ENCODE measurements at places on chromosomes 16 and 17.

DNA sequence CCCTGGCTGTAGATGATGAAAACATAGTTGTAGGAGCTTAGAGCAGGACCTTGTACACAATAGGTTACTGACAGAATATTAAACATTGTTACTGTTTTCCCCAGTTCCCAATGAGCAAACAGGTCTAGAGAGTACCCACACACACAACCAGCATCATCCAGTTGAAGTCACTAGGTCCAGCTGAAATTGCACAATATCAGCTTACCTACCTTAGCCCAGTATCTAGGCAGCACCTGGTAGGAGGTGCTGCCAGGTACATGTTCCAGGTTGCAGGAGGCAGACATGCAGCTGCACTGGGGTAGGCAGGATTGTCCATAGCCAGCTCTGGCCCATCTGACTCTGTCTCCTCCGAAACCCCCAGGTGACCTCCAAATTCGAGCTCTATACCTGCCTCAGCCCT is 1.5 kb upstream of the SYCE1L start:
- no peaks in the 10 kb centered on the region for H3K4me1 ChIP-seq
- H3K36me3 ChIP-seq = peaks cover 75% of the 10 kb centered on the region
- H3K4me3 ChIP-seq = no peak overlapping the region
- DNase-seq = no peak

GRCh38 chr17:57077000-57077399 is 8.0 kb upstream of the AKAP1 start:
- H3K36me3 ChIP-seq = no peaks in the 10 kb centered on the region
- no peak overlapping the region for H3K27ac ChIP-seq

DNA sequence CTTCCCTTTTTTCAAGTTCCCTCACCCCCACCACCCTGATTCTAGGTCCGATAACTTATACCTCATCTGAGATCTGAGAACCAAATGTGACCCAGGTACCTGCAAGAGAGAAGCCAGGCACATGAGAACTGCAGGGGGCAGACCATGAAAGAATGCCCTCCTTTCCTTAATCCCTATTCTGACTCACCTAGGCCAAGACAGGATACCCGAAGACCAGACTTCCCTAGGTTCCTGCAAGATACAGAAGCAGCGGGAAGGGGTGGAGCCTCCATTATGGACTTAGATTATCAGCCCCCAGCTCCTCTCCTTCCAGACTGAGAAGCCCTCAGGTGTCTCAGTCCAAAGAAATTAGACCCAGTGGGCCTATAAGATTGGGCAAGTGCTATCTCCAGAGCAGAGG is 2.1 kb downstream of the KCNAB3 start:
- peaks cover 10% of the 10 kb centered on the region for H3K27me3 ChIP-seq
- peaks cover 13% of the 10 kb centered on the region for H3K4me1 ChIP-seq
- DNase-seq = no peak
- no peak overlapping the region for H3K4me3 ChIP-seq
- H3K36me3 ChIP-seq = no peaks in the 10 kb centered on the region

- no peak overlapping the region for H3K27ac ChIP-seq
- H3K36me3 ChIP-seq = no peaks in the 10 kb centered on the region
- H3K4me1 ChIP-seq = no peaks in the 10 kb centered on the region
- H3K4me3 ChIP-seq = no peak overlapping the region
- no peaks in the 10 kb centered on the region for H3K27me3 ChIP-seq
- no peak for DNase-seq
Measured at GRCh38 chr16:86086471-86086870, 187.5 kb downstream of the IRF8 start.

- no peak overlapping the region for H3K4me3 ChIP-seq
- peaks cover 45% of the 10 kb centered on the region for H3K27me3 ChIP-seq
- DNase-seq = no peak
- peaks cover 26% of the 10 kb centered on the region for H3K4me1 ChIP-seq
- no peaks in the 10 kb centered on the region for H3K36me3 ChIP-seq
- no peak overlapping the region for H3K27ac ChIP-seq
Measured at GRCh38 chr17:47879028-47879585, 16.9 kb upstream of the SP2 start.

- H3K4me3 ChIP-seq = no peak overlapping the region
- H3K27ac ChIP-seq = no peak overlapping the region
- H3K4me1 ChIP-seq = no peaks in the 10 kb centered on the region
- no peaks in the 10 kb centered on the region for H3K36me3 ChIP-seq
- no peaks in the 10 kb centered on the region for H3K27me3 ChIP-seq
Measured at GRCh38 chr17:79192503-79193351, 118.1 kb downstream of the ENGASE start.

GRCh38 chr16:88922114-88922825 is 54.7 kb downstream of the CBFA2T3 start:
- H3K4me1 ChIP-seq = peaks cover 12% of the 10 kb centered on the region
- peak; percentile 78 for DNase-seq
- H3K27ac ChIP-seq = no peak overlapping the region

GRCh38 chr17:61461967-61462718 is 9.9 kb downstream of the TBX4 start:
- peaks cover 16% of the 10 kb centered on the region for H3K4me1 ChIP-seq
- H3K4me3 ChIP-seq = peak overlapping the region; percentile 45
- DNase-seq = no peak
- H3K27me3 ChIP-seq = no peaks in the 10 kb centered on the region
- no peaks in the 10 kb centered on the region for H3K36me3 ChIP-seq

GRCh38 chr17:43660816-43661493 is 767 bp downstream of the MEOX1 start:
- H3K36me3 ChIP-seq = no peaks in the 10 kb centered on the region
- peaks cover 11% of the 10 kb centered on the region for H3K27me3 ChIP-seq
- no peak for DNase-seq
- H3K4me3 ChIP-seq = no peak overlapping the region
- H3K4me1 ChIP-seq = no peaks in the 10 kb centered on the region

- H3K36me3 ChIP-seq = no peaks in the 10 kb centered on the region
- no peaks in the 10 kb centered on the region for H3K27me3 ChIP-seq
- H3K4me3 ChIP-seq = no peak overlapping the region
- H3K4me1 ChIP-seq = no peaks in the 10 kb centered on the region
- DNase-seq = no peak
- no peak overlapping the region for H3K27ac ChIP-seq
Measured at GRCh38 chr16:77467821-77468335, 33.0 kb upstream of the ADAMTS18 start.

DNA sequence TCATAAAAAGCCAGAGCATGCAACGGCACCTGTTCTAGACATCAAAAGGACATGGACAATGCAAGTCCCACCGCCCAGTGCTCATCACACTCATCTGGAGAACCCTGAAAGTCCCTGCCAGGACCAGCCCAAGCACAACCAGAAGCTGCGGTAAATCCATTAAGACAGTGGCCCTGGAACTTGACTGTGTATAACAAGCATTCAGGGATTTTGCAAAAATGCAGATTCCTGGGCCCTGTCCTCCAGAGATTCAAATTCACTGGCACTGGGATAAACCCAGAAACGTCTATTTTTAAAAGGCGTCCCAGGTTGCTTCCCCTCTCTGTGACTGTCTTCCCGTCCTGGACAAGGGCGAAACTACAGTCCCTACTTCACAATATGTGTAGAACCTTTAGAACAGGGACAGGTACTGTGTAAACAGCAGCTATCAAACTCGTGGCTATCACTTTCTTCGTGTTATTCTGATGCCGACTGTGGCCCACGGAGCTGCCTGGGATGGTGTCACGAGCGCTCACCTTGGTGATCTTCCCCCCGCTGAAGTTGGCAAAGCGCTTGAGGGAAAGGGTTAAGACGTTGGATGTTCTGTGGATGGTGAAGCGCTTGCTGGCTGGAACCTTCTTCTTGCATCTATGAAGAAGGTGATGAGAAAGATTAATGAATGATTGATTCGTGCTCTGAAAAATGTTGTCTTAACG is 22.3 kb downstream of the USP36 start:
- H3K27me3 ChIP-seq = no peaks in the 10 kb centered on the region
- H3K36me3 ChIP-seq = peaks cover 100% of the 10 kb centered on the region
- no peak overlapping the region for H3K27ac ChIP-seq
- no peaks in the 10 kb centered on the region for H3K4me1 ChIP-seq
- no peak overlapping the region for H3K4me3 ChIP-seq
- no peak for DNase-seq

DNA sequence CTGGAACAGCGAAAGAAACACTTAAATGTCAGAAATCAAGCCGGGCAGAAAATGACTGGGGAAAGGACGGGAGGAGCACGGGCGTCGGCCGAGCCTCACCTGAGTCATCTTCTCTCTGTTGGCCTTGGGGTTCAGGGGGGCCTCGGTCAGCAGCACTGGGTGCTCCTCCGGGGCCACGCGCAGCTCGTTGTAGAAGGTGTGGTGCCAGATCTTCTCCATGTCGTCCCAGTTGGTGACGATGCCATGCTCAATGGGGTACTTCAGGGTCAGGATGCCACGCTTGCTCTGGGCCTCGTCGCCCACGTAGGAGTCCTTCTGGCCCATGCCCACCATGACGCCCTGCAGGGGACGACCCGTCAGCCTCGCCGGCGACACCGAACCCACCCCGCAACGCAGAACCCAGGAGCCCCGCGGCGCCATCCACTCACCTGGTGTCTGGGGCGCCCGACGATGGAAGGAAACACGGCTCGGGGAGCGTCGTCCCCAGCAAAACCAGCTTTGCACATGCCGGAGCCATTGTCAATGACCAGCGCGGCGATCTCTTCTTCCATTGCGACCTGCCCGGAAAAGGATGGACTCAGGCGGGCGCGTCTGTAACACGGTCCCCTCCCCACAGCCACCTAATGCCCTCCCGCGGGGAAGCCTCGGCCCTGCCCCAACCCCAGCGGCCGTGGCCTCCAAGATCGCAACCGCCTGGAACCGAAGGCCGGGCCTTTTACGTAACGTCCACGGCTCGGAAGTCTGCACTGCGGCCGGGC is 616 bp downstream of the ACTG1 start:
- H3K4me1 ChIP-seq = peaks cover 37% of the 10 kb centered on the region
- peak overlapping the region; percentile 99 for H3K4me3 ChIP-seq
- peaks cover 48% of the 10 kb centered on the region for H3K36me3 ChIP-seq
- H3K27me3 ChIP-seq = no peaks in the 10 kb centered on the region

GRCh38 chr16:79800016-79800608 is 199.6 kb upstream of the MAF start:
- H3K27me3 ChIP-seq = no peaks in the 10 kb centered on the region
- no peaks in the 10 kb centered on the region for H3K36me3 ChIP-seq
- H3K27ac ChIP-seq = no peak overlapping the region
- no peak overlapping the region for H3K4me3 ChIP-seq
- H3K4me1 ChIP-seq = no peaks in the 10 kb centered on the region

GRCh38 chr16:66442502-66443268 is 15.6 kb downstream of the BEAN1 start:
- H3K4me3 ChIP-seq = no peak overlapping the region
- peaks cover 8% of the 10 kb centered on the region for H3K27me3 ChIP-seq
- no peaks in the 10 kb centered on the region for H3K4me1 ChIP-seq
- DNase-seq = no peak
- H3K27ac ChIP-seq = no peak overlapping the region

DNA sequence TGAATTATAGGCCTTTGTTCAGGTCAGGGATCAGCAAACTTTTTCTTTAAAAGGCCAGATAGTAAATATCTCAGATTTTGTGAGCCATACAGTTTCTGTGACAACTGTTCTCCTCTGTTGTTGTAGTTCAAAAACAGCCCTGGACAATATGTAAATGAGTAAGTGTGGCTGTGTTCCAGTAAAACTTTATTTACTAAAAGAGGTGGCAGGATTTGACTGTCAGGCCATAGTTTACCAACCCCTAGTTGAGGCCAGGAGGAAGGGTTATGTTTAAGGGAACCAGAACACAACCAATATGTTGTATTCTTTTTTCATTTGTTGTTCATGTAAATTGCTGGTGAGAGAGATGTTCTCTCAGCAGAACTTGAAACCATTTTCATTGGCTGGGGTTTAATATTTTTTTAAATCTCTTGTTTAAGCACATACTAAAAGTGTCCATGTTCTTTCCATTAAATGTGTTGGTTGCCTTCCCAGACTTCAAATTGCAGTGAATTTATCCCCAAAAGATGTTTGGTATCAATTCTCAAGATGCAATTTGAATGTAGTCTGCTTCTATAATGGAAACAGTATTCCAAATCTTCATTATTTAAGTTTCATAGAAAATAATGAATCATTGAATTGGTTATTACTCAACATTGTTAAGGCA is 260.3 kb downstream of the FTO start:
- H3K27ac ChIP-seq = no peak overlapping the region
- H3K4me3 ChIP-seq = no peak overlapping the region
- DNase-seq = no peak
- H3K4me1 ChIP-seq = no peaks in the 10 kb centered on the region
- no peaks in the 10 kb centered on the region for H3K36me3 ChIP-seq

DNA sequence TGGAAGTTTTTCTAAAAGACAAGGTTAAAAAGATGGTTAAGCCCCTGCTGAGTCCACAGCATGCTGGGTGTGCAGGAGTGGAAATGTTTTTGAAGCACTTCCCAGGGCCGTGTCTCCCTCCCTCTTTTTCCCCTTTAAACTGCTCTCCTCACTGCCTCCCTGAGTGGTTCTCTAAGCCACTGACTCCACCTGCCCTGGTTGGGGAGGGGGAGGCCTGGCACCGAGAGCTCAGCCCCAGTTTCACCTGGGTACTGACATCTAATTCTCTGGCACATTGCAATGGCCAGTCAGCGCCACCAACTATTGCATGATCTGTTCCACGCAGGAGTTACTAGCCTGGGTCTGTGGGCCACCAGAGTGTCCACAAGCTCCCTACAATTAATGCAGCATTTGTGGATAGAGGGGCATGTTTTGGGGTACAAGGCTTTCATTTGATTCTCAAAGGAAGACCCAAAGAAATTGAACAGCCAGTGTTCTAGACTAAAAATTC is 22.7 kb downstream of the MPP3 start:
- no peaks in the 10 kb centered on the region for H3K27me3 ChIP-seq
- H3K36me3 ChIP-seq = peaks cover 68% of the 10 kb centered on the region
- H3K4me1 ChIP-seq = no peaks in the 10 kb centered on the region
- no peak overlapping the region for H3K27ac ChIP-seq
- no peak for DNase-seq

- H3K4me1 ChIP-seq = no peaks in the 10 kb centered on the region
- no peak for DNase-seq
- H3K36me3 ChIP-seq = no peaks in the 10 kb centered on the region
- no peak overlapping the region for H3K27ac ChIP-seq
- no peaks in the 10 kb centered on the region for H3K27me3 ChIP-seq
Measured at GRCh38 chr16:87056083-87056482, 261.1 kb downstream of the C16orf95 start.
